ENCODE measurements at places on chromosomes 2 and 18.

DNA sequence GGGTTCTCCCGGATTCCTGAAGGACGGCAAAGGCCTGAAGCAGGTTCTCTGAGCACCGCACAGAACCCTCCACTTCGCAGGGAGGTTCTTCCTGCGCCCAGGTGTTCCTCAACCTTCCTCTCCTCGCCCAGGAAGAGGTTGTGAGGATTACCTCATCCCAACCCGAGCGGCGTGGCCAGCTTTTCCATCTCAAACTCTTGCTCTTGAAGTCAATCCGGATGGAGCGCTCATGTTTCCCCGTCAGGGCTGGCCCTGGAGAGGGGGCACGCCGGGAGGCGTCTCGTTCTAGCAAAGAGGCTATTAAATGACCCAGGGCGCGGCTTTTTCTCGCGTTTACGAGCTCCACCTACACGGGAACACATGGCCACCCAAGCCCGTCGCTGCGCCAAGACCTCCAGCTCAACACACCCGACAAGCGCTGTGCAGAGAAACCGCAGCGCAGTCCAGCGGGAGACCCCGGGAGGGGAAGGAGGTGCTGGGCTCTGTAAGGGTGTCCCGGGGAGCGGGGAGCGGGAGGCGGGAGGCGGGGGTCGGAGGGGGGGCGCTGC is 540 bp upstream of the RAB10 start:
- DNase-seq: peak; percentile 60

DNA sequence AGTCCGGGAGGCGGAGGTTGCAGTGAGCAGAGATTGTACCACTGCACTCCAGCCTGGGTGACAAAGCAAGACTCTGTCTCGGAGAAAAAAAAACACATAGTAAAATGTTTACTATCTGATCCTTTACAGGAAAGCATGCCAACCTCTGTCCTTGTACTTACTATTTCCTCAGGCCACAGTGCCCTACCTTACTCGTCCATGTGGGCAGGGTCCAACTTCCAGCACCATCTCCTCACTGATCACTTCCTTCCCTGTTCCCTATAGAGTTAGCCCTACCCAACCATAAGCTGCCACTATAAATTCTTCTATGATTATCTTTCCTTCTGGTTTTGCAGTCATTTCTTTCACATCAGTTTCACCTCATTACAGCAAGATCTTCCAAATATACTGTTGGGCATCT is 136.2 kb downstream of the MYO5B start:
- no peak for DNase-seq

- DNase-seq: no peak
Observed at GRCh38 chr2:65383541-65384488, 48.6 kb downstream of the SPRED2 start.

DNA sequence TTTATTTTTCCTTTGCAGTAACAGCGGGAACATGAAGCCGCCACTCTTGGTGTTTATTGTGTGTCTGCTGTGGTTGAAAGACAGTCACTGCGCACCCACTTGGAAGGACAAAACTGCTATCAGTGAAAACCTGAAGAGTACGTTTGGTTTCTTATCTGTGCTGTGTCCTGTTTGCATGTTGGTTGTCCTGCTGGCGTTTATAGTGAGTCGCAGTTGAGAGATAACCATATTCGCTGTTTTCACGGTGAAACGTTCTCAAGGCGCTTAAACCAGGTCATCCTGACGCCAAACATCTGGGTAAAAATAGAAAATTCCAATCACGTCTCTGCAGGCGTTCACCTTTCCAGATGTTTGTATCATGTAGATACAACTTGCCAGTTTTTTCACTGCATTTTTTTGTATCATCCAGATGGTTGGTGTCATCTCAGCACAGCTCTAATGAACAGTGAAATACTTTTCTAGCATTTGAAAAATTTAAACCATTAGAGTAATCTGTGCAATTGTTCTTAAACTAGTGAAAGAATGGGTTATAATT is 21.2 kb downstream of the CLUL1 start:
- DNase-seq: no peak

GRCh38 chr18:69845593-69846506 is 101.8 kb downstream of the CD226 start:
- DNase-seq: no peak

DNA sequence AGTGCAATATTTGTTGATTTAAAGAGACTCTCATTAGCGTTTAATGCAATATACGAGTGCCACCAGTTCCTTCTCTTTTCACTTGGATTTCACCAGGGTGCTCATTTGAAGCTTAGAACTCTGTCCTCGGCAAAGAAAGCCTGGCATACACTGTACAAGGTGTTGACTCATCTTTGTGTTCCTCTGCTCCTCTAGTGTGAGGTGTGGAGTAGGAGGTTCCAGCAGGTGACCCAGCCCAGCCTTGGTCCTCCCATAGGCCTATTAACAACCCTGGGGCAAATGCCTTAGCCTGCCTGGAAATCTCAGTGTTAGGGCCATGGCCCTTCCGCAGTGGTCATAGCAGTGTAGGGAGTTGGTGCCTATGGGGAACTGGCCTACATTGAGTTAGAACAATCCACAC is 20.1 kb downstream of the BCL2L11 start:
- no peak for DNase-seq

GRCh38 chr2:45496869-45497268 is 114.2 kb downstream of the SRBD1 start:
- DNase-seq: no peak

DNA sequence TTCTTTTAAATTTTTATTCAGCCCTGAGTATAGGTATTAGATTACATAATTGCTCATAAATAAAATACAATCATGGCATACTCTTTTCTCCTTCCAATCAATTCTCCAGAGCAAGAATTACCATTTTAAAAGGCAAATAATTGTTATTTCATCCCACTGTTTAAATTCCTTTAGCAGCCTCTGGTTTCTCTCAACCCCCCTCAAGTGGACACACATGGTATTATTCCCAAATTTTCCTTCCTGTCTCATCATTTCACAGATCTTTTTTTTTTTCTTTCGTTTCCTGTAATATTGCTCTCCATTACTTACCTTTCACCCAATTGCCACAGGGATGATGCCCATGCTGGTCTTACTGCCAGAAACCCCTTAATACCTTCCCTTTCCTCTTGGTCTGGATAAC is 385.2 kb downstream of the RIT2 start:
- no peak for DNase-seq

DNA sequence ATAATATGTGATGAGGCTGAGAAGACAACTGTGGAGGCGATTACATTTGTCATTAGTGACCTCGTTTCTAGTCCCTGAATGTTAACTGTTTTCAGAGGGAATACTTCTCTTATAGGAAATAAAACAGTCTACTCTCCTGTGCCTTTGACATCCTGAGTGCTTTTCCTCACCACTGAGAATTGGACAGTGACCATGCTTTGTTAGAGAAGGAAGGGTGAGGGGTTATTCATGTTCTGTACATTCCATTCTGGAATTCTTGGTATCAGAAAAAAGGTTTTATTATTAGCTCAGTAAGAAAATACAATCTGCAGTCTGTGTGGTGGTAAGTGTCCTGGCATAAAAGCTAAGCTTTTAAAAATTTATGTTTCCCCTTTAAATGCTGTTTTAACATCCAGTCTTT is 58.8 kb downstream of the PARD3B start:
- no peak for DNase-seq

- no peak for DNase-seq
Observed at GRCh38 chr2:150718280-150718679, 230.8 kb upstream of the RND3 start.

GRCh38 chr2:201644001-201644400 is 698 bp upstream of the TMEM237 start:
- DNase-seq: no peak

GRCh38 chr2:76082509-76082908 is 371.8 kb upstream of the GCFC2 start:
- DNase-seq: no peak

DNA sequence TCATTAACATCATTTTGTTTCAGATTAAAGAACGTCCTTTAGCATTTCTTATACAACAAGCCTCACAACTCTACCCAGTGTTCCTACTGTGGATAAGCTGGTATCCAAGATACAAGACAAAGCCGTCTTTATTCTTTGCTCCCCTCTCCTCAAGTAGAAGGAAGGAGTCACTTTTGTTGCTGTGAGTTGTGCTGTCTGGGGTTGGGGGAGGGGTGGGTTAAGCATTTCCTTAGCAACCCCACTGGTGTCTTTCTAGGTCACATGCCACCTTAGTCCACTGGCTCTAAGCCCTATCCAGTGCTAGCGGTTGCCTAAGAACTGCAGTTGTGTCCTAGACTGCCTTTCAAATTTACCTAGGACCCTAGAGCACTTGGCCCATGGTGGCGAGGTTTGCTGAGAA is 155.6 kb upstream of the PIEZO2 start:
- DNase-seq: no peak

GRCh38 chr2:58436872-58437271 is 195.7 kb upstream of the FANCL start:
- DNase-seq: no peak

- DNase-seq: no peak
Observed at GRCh38 chr18:34817636-34818035, 107.5 kb downstream of the DTNA start.

DNA sequence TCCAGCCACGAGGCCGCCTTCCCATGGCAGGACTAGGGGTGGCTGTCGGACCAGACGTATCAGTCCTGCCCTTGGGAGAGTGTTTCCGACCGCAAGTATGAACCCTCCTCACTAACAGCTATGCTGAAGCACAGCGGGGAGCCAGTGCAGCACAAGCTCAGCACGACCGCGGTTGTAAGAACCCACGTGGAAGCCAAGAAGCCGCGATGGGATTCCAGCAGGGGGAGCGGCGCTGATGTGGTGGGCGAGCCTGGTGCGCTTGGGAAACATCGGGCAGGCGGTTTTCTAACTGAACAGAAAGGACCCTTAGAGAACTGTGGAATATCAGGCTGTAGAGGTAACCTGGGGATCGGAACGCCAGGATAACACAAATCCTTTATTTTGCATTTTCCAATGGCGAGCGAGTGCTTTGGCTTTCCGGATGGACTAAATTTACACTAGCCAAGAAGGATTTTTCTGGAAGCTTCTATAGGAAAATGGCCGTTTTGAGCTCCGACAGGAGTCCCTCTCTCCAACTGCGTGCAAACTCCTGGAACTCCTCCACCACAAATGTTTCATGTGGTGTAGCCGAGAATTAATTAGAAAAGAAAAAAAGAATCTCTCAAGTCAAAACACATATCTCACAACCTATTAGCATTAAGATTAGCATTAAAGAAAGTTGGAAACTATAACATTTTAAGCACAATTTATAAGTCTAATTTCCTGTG is 132.0 kb upstream of the MYCN start:
- no peak for DNase-seq

DNA sequence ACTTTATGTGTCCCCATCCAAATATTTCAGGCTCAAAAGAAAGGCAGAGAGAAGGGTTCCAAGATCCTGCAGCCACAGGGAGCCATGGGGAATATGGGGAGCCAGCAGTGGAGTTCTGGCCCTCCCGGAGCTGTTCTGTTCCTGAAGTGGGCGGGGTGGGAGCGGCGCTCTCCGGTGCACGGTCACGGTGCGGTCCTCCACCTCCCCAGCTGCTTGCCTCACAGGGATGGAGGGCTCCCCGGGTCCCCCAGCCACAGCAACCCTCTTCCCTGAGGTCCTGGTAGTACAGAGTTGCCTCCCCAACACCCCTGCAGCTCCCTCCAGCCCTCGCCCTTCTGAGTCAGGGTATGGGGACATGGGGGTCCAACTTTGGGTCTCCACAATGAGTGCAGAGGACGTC is 26.2 kb upstream of the SNED1 start:
- DNase-seq: no peak

- DNase-seq: no peak
Observed at GRCh38 chr2:406876-407275, 119.0 kb upstream of the ALKAL2 start.

GRCh38 chr2:162164802-162165201 is 12.8 kb upstream of the GCG start:
- no peak for DNase-seq

GRCh38 chr2:205556841-205557539 is 125.3 kb upstream of the NRP2 start:
- DNase-seq: no peak

DNA sequence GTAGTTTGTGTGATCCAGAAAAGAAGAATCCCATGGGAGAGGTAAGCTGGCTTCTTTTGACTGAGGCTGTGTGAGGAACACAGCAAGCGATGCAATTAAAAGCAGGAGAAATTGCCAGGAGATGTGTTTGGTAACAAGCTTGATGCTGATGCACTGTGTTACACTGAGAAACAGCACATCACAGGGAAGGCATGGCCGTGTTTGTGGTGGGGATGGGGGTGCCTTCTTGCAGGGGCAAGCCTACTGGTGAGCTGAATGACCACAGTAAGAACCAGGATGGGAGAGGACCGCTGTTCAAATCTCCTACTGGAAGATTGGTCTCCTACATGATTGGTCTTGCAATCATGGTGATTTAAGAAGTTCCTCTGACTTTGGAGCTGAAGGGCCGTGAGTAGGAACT is 477.7 kb upstream of the HS6ST1 start:
- DNase-seq: no peak

Measured in GM18507 (cell line).